ENCODE measurements at places on chromosomes 7 and 10.

- no peak for DNase-seq
Observed at GRCh38 chr10:130470286-130470685, 334.1 kb downstream of the GLRX3 start.

DNA sequence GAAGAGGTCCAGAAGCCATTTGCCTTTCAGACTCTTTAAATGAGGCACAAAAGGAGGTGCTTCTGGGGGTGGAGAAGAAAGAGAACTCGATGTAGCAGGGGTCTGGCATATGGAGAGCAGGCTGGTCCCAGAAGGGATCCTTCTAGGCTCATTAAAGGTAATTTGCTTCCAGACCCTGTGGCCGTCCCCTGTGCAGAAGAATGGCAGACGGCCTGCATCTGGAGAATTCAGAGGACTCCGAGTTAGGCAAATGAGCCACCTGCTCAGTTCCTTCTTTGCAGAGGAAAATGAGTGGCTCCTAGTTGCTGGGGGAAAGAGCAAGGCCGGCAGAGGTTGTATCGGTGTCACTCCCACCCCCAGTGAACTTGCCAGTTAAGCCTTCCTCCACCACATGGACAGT, 73.8 kb upstream of the FAM180A start:
- no peak for DNase-seq

DNA sequence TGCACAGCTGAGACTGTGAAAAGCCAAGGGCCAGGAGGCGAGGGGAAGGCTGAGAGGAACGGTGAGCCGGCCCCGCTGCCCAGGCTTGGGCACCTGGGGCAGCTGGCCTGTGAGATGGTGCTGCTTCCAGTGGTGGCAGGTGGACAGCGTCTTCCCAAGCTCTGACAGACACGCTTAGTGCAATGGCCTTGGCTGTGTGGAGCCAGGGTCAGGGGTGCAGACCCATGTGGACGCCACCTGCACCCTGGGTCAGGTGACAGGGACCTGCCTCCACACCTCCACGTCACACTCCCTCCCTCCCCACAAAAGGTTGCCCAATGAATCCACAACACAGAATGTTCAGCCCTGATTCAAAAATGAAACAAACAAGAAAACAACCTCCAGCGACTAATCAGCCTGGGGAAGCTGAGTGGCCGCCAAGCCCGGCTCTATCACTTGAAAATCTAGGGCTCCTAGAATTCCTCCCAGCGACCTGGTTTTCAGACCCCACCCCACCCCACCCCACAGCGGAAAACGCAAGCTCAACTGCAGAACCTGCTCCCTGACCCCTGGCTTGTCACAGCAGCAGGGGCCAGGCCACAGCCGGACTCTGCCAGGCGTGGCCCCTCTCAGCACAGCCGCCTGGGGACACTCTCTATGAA, 54.3 kb downstream of the PRKAG2 start:
- no peak for DNase-seq

- no peak for DNase-seq
Observed at GRCh38 chr7:147525325-147525724, 1065.2 kb upstream of the C7orf33 start.

- DNase-seq = no peak
Observed at GRCh38 chr7:3695602-3696001, 394.6 kb downstream of the SDK1 start.

- DNase-seq = no peak
Observed at GRCh38 chr7:112476390-112477052, 4.3 kb upstream of the LSMEM1 start.

GRCh38 chr10:118315629-118316028, 26.5 kb downstream of the FAM204A start:
- no peak for DNase-seq

GRCh38 chr10:88526501-88527105, 56.5 kb downstream of the RNLS start:
- no peak for DNase-seq

GRCh38 chr7:151292850-151293249, 44.4 kb upstream of the SMARCD3 start:
- DNase-seq = no peak

GRCh38 chr7:1236132-1236661, 3.5 kb downstream of the UNCX start:
- no peak for DNase-seq

- DNase-seq = no peak
Observed at GRCh38 chr7:94738071-94738470, 82.1 kb upstream of the SGCE start.

GRCh38 chr10:7146189-7146588, 264.6 kb downstream of the SFMBT2 start:
- DNase-seq = no peak

GRCh38 chr10:75771606-75772005, 340.2 kb downstream of the LRMDA start:
- DNase-seq = no peak

DNA sequence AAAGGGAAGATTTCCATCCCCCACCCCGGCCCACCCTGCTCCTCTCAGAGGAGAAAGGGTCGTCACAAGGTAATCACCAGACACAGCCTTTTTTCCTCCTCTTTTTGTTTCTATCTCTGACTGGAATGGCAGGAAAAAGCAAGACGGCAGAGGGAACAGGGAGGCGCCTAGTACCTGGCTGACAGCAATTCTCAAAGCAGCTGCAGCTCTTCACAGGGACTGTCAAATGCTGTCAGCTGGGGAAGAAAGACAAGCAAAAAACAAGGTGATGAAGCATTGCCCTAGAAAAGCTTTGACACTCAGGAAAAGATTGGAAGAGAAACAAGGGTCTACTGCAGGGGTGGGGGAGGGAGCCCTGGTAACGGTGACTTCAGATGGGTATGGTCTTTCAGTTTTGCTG, 52.7 kb downstream of the GNA12 start:
- DNase-seq = no peak

GRCh38 chr10:12135631-12136030, 6.2 kb downstream of the SEC61A2 start:
- no peak for DNase-seq

- DNase-seq = no peak
Observed at GRCh38 chr10:130190737-130191115, 54.5 kb downstream of the GLRX3 start.

DNA sequence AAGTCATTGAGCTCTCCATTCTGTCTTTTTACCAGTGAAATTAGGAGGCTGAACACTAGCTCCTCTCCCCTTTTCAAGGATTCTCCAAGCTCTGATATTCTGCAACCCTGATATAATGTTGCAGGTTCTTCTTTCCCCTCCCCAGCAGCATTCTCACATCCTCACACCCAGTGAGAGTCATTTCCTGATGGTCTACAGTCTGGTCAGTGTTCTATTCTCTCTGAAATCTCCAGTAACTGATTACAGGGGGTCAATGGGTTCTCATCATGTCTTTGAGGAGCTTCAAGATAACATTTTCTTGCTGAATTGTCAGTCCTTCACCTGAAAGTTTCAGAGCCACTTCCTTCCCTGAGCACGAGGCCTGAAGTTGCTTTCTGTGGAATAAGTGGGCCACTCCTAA, 299.4 kb downstream of the PTEN start:
- no peak for DNase-seq

- no peak for DNase-seq
Observed at GRCh38 chr10:11444531-11445228, 166.8 kb downstream of the USP6NL start.

- no peak for DNase-seq
Observed at GRCh38 chr10:80204677-80205476, 460 bp downstream of the ANXA11 start.

- DNase-seq = no peak
Observed at GRCh38 chr10:28939281-28940157, 262.2 kb downstream of the BAMBI start.

GRCh38 chr10:37774351-37774750, 83.1 kb downstream of the ZNF248 start:
- no peak for DNase-seq

DNA sequence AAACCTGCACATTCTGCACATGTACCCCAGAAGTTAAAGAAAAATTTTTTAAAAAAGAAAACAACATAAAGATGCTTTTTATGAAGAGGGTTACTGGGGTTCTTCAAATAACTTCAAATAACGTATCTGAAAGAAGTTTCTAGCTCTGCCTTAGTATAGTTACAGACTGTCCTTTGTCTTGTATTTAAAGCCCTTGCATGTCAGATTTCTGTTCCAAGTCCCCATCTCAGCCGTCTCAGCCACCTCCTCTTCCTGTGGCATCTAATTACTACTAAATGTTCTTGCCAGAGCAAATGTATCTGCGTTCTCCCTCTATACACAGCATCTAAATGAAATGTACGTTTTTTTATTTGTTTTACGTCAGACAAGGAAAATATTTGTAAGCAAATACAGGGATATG, 89.4 kb upstream of the AKR1E2 start:
- no peak for DNase-seq

- no peak for DNase-seq
Observed at GRCh38 chr7:93146472-93147141, 1.6 kb downstream of the SAMD9L start.

DNA sequence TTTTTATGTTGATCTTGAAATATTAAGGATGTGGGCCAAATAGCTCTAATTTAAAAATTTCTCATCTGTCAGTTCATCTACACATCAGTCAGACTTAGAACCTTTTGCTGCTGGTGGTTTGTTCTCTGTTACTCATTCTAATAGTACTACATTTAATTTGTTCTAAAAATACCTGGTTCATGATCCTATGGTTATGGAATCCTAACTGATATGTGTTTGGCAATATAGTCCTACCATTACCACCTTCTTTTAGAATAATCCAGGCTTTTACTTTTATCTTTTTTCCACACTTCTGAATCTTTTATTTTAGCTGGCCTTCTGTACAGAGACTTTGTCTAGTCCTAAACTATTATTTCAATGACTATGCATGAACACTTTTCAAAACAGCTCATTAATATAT, 116.9 kb downstream of the SVOPL start:
- no peak for DNase-seq

DNA sequence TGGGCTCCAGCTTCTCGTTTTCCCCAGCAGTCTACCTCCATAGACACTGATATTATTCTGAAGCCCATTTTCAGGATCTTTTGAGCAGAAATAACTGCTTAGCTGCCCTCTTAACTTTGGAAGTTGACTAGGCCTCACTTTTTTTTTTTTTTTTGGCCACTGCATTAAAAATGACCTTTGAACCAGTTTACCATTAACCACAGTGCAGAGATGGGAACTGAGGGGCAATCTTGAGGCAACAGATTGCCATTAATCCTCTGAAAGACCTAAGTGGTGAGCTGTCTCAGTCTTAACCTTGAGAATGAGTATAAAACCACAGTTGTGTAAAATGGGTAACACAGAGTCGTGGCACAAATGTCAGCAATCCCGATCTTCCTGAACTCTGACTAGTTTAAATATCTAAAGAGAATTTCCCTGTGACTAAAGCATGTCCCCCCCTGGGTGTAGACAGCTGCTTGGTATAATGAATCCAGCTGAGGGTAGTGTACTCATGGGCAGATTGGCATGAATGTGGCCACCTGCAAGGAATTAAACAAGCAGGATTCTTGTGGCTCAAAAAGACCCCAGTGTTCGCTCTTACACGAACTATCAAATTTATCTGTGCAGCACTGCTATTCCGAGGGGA, 46.1 kb upstream of the FMC1 start:
- DNase-seq = no peak

GRCh38 chr10:58723186-58723585, 210.5 kb downstream of the BICC1 start:
- DNase-seq = no peak

GRCh38 chr7:64651203-64651602, 14.7 kb upstream of the ZNF107 start:
- DNase-seq = no peak

DNA sequence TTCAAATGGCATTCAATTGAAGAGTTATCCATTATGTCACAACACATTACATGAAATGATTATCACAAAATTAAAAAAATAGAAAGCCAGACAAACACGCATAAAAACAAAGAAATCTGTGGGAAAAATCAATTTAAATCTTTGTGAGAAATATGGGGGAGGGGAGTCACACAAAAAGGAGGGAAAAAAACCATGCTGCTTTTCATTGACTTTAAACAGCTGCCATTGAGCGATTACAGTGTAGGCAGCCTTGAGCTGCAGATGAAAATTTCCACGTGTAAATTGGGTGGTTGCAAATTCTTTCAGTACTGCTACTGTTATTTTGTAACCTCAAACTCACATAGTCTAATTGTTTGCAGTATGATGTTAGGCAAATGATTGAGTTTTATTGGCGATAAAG, 889.9 kb upstream of the PHF14 start:
- no peak for DNase-seq

DNA sequence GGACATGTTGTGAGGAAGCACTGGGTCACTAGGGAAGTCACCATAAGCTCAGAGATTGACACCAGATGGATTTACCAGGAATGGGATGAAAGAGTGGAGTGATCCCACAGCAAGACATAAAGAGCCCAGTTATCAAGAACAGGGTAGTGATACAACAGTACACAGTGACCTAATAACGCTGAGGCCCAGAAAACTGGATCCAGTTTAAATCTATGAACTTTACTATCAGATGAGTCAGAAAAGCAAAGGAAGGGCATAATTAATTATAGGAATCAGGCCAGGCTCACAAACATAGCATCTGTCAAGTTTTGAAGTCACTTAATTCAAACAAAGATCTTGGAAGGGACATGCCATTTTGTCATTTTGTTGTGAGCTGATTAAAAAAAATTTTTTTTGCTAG, 73.5 kb downstream of the LRRN3 start:
- no peak for DNase-seq

DNA sequence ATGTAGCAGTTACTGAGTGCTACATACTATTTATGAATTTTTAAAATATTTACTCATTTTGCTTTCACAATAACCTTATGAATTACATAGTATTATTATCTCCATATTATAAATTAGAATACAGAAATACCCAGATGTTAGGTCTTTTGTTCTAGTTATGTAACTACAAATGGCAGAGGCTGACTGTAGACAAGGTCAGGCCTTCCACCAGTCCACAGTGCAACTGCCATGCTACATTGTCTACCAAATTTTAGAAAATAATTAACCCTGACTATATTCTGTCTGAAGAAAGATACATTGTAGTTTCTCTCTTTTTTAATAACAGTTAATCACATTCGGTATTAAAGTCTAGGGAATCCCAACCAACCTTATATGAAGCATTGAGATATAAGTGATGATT, 280.9 kb downstream of the MALRD1 start:
- DNase-seq = no peak

DNA sequence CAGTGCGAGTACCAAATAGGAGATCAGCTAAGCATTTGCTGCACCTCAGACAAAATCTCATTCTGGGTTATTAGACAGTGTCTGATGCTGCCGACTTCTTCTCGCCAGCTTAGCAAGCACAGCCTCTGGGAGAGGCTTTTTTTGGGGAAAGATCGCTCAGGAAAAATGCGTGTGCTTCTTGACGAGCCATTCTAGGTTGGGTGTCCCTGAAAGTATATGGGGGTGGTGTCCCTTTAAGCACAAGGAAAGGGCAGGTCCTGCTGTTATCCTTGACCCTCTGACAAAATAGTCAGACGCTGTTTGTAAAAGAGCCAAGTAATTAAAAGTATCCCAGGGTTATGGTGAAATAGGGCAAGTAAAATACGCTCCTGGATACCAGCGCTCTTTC, 540.1 kb upstream of the FZD8 start:
- no peak for DNase-seq

Measured in stimulated activated CD4-positive, alpha-beta T cell treated with anti-CD3 and anti-CD28 coated beads, Interleukin-1b, Interleukin-23, amount 100 ng/mL, for 1 hour (primary cell).